Left renal cortex interstitium (tissue), 4 donors: ENCODE measurements at places on chromosomes 2 and 18.

DNA sequence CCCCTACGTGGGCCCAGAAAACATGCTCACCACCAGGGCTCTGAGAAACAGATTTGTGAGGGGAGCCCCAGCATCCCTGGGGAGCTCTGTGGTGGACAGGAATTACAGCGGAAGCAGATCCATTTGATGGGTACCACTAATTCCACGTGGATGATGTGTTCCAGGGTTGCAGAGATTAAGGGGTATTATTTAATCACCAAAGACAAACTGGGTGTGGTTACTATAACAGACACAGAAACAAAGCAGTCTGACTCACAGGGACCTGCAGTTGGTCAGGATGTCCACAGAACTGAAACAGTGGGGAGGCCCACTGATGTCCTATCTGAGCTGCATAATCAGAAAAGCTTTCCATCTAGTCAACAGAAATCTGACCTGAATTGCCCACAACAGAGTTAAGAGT lies 65.8 kb downstream of the PSMG2 start:
- DNase-seq: no peak

DNA sequence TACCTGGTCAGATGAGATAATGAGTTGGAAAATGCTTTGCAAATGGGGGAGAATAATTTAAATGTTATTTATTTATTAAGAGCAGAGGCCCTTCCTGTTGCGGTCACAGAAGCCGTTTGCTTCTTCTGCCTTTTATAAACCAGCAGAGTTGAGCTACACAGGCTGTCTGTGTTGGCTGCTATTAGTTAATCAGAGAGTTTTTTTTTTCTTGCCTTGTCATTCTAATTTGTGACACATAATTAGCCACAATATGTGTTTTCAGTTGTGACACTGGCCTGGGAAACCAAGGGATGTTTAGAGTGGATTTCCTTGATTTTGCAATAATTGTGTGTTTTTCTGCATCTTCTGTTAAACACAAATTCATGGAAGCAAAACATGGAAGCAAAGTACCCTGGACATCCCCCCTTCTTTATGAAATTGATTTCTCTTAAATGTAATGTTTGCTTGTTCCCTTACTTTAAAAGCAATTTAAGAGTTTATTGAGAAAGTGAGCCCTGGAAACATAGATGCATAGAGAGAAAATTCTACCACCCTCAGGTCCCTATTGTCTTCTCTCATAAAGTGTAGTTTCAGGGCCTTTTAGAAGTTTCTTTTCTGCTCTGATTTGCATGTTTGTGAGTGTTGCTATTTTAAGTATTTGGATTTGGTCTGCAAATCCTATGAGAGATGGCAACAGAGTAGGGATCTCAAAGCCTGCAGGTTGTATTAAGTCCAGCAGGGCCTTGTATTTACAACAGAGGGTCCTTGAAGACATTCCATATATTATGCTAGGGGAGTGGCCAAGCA lies 22.8 kb upstream of the IL37 start:
- no peak for DNase-seq

DNA sequence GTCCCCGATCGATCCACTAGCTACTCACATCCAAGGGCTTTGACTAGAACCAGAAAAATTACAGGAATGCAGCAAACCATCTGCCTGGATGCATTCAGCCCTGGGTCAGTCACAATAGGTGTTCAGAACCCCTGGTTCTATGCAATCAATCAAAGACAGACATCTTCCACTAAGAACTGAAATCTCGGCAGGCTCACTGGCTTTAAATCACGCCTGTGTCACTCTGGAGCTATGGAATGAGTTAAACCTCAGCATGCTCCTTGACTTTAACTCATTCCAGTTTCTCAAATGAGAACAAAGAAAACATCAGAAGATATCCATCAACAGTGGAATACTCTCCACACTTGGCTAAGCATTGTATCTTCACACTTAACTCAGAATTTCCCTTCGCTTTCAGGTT lies 68.1 kb upstream of the SPTBN1 start:
- no peak for DNase-seq

GRCh38 chr2:164913640-164914350 lies 41.5 kb downstream of the SLC38A11 start:
- DNase-seq: no peak
